ENCODE measurements at places on chromosomes 1 and 21. TPM values are rescaled to one million over a fixed set of nuclear protein-coding genes. Genes with fewer than 3 reads are reported as not detected.

DNA sequence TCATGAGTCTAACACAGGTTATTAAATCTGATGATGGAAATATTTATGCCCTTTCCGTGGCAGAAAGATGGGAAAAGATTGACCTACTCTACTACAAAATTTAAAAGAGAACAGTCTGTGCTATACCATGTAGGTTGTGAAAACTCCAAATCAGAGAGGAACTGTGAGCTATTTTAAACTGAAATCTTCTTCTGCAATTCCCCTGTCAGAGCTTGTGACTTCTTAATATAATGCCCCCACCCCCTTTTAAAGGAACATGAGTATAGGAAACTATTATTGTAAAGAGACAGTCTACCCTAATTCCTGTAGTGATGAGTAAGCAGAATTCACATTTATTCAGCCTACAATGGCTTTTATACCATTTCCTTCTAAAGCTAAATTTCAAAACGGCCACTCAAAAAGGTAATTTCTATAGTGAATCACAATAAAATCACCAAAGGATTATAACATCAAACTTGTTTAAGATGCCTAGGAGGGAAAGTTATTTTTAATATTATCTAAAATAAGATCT is 11.7 kb downstream of the DSCAM start:
- no peak for DNase-seq

DNA sequence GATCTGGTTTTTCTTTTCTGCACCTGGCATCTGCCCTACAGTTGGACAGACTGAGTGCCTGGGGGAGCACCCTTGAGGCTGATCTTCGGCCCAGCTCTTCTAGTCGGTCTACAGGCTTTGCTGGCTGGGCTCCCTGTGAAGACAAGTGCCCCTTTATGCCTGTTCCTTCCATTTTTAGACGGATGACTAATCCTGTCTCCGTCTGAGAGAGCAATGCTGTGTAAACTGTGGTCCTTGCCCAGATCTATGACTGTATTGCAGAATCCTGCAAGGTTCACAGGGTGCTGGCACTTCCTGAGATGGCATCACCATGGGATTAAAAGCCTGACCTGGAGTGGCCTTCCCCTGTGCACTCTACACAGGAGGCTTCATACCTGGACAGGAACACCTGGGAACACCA is 47.6 kb upstream of the SAMD13 start:
- DNase-seq = peak; percentile 82

GRCh38 chr1:54112705-54113368 is 40.0 kb downstream of the CDCP2 start:
- no peak for DNase-seq

DNA sequence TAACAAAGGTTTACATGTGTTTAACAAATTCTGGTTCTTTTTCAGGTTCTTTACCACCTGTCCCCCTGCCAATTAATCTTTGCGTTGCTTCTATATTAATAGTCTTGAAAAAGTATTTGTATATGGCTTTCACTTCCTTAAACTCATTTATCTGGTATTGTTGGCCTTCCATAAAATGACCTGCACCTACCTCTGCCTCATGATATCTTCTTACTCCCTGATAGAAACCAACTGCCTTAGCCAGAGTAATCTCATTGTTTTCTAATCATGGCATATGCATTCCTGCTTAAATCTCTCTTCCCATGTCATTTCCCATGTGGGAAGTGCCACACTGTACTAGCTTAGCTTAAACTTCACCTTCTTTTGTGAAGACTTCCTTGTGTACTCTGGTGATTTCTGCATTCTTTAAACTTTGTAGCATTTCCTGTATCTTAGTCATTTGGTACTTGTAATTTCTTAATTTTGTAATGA is 8.7 kb downstream of the SMG7 start:
- DNase-seq = no peak

GRCh38 chr1:203305809-203306088 is 430 bp downstream of the BTG2 start:
- no peak for DNase-seq

- no peak for DNase-seq
These were observed 269.2 kb upstream of the RGS18 start for GRCh38 chr1:191888996-191889622.

DNA sequence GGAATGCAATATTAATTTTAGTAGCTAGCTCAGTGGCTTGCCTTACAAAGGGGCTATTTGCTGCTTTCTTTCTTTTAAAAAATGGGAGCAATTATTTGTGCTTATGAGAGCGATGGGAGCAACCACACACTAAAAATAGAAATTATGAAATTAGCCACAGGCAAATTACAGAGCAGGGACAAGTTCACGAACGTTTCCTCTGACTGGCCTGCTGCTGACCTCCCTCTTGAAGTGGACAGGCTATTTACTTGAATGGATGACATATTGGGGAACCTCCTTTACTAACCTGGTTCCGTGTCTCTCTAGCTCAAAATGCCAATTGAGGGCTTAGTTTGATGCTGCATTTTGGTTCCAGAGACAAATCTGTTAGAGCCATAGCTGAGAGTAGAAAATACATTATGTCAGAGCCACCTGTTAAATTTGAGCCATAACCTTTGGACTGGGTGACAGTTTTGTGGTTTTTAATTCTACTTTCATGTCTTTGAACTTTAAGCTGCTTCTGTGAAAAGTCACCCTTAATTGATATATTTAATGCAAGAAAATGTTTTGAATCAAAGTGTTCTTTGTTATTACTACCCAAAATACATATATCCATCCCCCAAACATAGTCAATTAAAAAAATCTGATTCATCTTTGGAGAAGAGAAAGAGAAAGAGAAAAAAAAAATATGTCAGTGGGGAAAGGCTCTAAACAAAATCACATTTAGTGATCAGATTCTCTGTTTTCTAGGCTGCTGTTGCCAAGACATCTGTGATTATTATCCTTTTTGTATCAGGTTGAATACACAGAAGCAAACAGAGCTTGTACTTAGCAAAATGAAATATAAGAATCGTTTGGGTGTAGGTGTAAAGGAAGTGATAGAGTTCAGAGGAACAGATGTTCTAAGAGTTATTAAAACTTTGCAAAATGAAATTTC is 351.9 kb downstream of the ADGRL2 start:
- DNase-seq = no peak

DNA sequence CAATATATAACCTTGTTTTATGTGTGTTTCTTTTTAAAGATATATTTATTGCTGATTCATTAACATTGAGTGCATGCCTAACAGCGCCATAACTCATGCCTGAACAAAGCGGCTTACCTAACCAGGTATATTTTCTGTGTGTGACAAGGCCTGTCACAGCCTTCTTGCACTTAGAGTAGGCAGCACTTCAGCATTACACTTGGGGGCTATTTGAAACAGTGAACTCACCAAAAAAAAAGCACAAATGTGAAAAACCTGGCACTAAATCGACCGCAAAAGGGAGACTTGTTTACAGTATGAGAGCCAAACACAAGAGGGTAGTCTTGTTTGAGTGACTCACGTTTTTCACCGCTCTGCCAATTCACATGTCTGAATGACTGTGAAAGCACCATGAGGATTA is 111.7 kb downstream of the DISP1 start:
- no peak for DNase-seq

DNA sequence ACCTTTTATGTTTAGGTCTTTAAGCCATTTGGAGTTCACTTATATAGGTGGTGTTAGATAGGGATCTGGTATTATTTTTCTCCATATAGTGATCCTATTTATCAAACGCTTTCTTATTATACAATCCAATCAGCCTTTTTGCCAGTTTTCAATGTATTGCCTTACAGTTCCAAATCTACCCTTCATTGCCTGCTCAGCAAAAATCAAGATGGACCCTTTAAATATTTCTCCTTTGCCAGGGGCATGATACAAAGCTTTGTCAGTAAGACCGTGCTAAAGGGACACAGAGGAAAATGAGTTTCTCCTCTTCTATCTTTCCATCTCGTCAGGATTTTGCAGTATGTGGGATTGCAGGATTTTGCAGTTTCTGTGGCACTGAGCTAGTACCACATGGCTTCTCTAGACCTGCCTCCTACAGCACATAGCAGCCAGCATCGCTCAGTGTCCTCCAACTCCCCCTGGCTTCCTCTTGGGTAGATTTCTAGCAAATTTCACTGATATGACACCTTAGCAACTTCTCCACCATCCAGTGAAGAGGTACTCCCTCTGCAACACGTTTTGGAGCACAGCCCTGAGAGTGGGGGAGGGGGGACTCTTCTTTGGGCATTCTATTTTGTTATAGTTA is 22.5 kb upstream of the CAP1 start:
- DNase-seq = no peak

DNA sequence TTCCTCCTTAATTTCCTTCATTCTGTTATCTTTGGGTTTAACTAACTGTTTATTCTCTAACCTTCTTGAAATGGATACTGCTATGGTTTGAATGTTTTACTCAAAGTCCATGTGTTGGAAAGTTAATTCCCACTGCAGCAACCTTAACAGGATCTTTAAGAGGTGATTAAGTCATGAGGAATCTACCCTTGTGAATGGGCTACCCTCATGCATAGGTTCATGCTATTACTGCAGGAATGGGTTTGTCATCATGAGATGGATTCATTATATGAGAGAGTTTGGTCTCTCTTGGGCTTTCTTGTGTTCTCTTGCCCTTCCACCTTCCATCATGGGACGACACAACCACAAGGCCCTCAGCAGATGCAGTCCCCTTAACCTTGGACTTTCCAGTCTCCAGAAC is 516.9 kb downstream of the ADGRL2 start:
- no peak for DNase-seq

DNA sequence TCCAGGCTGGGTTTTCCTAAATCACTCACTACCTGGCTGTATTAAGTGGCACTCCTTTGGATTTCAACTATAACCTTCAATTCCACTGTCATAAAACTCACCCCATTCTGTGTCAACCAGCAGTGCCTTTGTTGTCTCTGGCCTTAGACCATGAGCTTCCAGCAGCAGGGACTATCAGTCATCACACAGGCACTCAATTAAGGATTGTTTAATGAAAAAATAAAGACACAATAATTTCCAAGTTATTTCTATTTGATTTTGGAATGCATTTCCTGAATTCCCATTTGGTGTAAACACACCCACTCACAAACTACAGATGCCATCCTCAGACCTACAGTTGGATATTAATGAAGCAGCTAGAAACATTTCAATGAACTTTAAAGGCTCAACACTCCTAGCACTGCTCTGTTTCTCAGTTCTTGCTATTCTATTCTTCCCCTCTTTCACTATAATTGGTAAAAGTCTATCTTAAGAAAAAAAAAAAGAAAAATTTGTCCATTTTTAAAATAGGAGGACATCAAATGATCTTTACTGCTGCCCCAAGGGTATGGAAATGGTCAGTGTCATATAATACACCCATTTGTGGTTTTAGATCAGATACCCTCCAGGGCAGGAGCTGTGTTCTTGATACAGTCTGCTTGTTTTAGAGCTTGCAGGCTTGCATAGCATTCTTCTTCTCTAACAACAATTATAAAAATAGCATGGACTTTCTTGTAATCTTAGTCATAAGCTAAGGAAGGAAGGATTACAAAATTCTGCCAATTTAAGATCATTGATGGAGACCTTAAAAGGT is 156.4 kb downstream of the PTGER3 start:
- no peak for DNase-seq

CADM3 gene
- total RNA-seq = 235 TPM

OR2T35 gene
- total RNA-seq = not detected

RIPPLY3 gene
- total RNA-seq = not detected

KIF26B gene
- total RNA-seq = 8.4 TPM
